ENCODE measurements at places on chromosomes 5 and 9.

GRCh38 chr9:13735181-13735580 is 455.7 kb upstream of the MPDZ start:
- no peak for DNase-seq

GRCh38 chr5:32446630-32447029 is 2.1 kb upstream of the ZFR start:
- DNase-seq: no peak

GRCh38 chr5:112253478-112254250 is 165.4 kb downstream of the EPB41L4A start:
- DNase-seq: no peak

DNA sequence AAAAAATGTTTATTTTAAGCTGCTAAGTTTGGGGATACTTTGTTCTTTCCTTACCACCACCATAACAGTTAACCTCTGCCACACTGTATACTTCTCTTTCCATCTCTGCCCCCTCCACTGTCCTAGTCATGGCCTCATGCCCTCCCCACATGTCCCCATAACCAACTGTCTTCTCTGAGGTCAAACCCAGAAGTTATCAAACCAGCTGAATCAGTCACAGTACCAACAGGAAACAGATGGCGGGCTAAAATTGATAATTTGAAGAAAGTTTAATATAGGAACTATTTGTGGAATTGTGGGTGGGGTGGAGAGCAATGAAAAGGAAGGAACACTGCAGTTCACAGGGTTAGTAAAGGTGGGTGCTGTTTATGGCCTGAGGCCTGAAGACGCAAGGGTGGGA is 5.7 kb upstream of the DCTN4 start:
- no peak for DNase-seq

- no peak for DNase-seq
Observed at GRCh38 chr5:181197326-181197951, 7.6 kb downstream of the TRIM7 start.
